ENCODE measurements at places on chromosomes 1 and 21.

- no peak for DNase-seq
Observed at GRCh38 chr1:1117469-1117831, 1.6 kb upstream of the C1orf159 start.

- no peak for DNase-seq
Observed at GRCh38 chr1:101100674-101101073, 75.1 kb upstream of the DPH5 start.

- no peak for DNase-seq
Observed at GRCh38 chr1:112964347-112964746, 8.4 kb upstream of the SLC16A1 start.

GRCh38 chr1:24277420-24278169 lies 41.6 kb upstream of the GRHL3 start:
- DNase-seq = peak; percentile 11

- DNase-seq = no peak
Observed at GRCh38 chr1:200683298-200683697, 13.6 kb upstream of the DDX59 start.

- DNase-seq = no peak
Observed at GRCh38 chr1:94675373-94675772, 133.8 kb upstream of the F3 start.
